ENCODE measurements at places on chromosomes 5 and 9.

DNA sequence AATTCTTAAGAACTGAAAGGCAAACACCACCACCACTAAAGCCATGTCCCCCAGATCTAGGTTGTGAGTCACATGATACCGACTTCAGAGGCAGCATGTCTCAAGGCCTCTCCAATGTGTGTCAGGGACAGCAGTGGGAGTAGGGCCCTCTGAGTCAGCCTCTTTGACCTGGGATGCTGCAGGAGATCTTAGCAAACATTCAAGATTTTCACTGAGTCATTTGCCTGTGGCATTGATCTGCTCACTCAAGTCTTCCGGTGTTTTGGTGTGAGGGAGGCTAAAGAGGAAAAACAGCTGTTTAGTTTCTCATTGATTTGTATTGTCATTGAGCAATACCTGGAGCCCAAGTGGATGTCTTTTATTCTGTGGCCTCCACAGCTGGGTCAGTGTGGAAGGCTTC, 36.1 kb downstream of the TMC1 start:
- DNase-seq, result no peak

DNA sequence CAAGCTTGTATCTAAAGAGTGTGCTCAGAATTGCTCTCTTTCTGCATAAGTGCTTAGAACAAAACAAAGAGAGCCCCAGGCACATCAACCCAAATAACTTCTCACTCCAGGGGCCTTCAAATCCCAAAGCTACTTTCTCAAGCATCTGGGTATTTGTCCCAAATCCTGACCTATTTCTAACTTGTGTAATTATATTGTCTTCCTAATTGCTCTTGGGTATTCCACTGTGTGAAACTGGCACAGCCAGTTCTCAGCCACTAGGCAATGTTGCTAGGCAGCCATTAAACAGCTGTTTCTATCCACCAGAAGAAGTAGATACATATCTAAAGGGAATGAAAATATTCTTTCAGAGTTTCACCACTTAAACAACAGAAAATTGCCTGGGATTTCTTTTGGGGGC, 198.8 kb downstream of the PRELID2 start:
- DNase-seq, result no peak

- no peak for DNase-seq
Measured at GRCh38 chr5:61779743-61780142, 447.7 kb downstream of the ZSWIM6 start.

DNA sequence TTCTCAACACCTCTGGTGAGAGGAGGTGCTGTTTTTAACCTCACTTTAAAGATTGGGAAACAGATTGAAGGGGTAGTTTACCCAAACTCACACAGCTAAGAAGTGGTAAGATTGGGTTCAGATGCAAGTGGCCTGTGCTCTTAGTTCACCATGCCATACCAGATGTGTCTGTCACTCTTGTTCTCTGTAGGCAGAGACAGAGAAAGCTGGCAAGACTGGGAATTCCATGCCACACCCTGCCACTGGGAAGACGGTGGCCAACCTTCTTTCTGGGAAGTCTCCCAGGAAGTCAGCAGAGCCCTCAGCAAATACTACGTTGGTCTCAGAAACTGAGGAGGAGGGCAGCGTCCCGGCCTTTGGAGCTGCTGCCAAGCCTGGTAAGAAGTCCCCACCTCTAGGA, 11.0 kb downstream of the TCOF1 start:
- DNase-seq, result no peak

- no peak for DNase-seq
Measured at GRCh38 chr9:69946800-69947437, 96.7 kb upstream of the MAMDC2 start.

DNA sequence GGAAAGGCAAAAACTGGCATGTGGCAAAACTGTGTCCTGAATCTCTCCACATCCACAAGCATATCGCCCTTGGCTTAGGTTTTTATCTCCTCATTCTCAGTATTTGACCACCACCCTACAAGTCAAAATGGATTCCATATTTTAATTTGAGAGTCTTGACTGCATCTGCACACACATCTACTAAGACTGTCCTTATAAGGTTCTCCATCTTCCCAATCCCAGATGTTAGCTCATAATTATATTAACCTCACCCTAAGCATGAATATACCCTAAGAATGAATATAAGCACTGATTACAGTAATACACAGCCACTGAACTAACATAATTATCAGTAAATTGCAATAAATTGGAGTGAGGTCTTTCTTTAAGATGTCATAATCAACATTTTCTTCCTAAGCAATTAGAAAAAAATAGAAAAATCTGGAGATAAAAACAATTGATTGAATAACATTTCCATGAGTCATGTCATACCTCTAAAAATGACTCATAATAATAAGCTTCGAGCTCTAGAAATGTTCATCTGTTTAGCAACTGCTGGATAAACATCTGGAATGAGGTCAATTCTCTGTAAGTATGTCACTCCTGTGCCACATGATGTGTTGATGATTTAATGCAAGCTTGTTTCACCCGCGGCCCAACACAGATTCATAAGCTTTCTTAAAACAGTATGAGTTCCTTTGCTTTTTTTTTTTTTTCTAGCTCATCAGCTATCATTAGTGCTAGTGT, 39.9 kb upstream of the PAM start:
- no peak for DNase-seq

GRCh38 chr5:74406844-74407243, 233.7 kb downstream of the ENC1 start:
- DNase-seq, result no peak

GRCh38 chr5:175104677-175105076, 339.3 kb downstream of the DRD1 start:
- DNase-seq, result no peak

- DNase-seq, result no peak
Measured at GRCh38 chr9:14349146-14349446, 35.2 kb upstream of the NFIB start.

GRCh38 chr9:114448706-114449105, 56.6 kb downstream of the WHRN start:
- DNase-seq, result no peak

DNA sequence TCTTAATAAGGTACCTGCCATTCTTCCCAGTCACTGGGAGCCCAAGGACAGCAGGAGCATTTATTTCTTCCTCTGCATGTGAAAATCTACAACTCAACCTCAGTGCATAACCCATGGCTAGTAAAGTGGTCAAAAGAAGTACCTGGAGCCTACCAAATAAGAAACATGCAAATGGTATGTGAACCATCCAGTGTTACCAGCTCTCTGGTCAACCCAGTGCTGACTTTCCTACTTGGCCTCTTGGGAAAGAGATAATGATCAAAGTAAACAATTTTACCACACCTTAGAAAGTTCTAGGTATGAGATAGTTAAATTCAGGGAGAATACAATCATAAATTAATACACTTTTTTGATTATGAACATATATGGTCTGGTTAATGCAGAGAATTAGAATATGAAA, 325.6 kb downstream of the ENC1 start:
- DNase-seq, result no peak

GRCh38 chr5:15807871-15808270, 307.9 kb downstream of the FBXL7 start:
- no peak for DNase-seq

DNA sequence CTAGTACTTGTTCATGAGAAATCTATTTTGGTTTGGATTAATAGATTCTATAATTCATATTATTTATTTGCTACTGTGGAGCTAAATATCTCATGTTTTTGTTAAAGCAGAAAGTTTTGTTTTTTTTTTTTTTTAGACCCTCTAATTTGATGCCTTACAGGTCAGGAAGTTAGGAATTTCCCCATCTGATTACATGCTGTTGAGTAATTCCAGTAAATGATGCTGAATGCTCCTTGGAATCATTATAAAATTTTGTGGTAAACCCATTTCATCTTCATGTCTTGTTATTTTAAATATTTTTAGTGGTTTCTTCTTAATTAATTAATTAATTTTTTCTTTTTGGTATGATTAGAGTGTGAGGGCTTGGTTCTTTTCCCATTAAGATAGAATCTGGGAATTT, 35.6 kb downstream of the NNT start:
- DNase-seq, result no peak

GRCh38 chr9:78898234-78898633, 601.3 kb downstream of the PSAT1 start:
- no peak for DNase-seq

GRCh38 chr9:132833550-132834121, 44.4 kb downstream of the AK8 start:
- no peak for DNase-seq

Data from endothelial cell (in vitro differentiated cells).